Stimulated activated effector memory CD8-positive, alpha-beta T cell treated with anti-CD3 and anti-CD28 coated beads, Interleukin-12 subunit alpha, Interleukin-12 subunit beta, amount 100 ng/mL, for 72 hours (primary cell): ENCODE measurements at places on chromosomes 5 and 9.

- DNase-seq, result no peak
Measured at GRCh38 chr9:117092582-117092981, 322.3 kb downstream of the ASTN2 start.

DNA sequence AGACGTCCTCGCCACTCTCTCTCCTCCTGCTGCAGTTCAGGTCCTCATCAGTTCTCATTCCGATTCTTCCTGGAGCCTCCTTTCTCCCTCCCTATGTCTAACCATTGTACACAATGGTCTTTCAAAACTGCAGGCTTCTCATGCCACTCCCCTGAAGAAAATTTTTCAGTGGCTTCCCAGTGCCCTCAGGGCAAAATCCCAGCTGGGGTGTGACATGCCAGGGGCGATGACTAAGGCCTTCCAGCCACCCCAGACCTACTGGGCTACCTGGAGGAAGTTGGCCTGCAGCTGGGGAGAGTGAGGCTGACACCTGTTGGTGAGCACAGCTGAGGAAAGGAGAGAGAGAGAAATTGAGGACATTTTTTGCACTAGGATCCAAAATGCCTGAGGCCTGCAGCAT lies 65.2 kb downstream of the SREK1 start:
- DNase-seq, result no peak

GRCh38 chr5:6431214-6432195 lies 17.2 kb upstream of the UBE2QL1 start:
- DNase-seq, result no peak

GRCh38 chr5:91048073-91048472 lies 335.0 kb downstream of the ARRDC3 start:
- no peak for DNase-seq
